ENCODE measurements at places on chromosomes 16 and 17.

- no peak for DNase-seq
Observed at GRCh38 chr17:70379945-70380344, 210.6 kb downstream of the KCNJ2 start.

DNA sequence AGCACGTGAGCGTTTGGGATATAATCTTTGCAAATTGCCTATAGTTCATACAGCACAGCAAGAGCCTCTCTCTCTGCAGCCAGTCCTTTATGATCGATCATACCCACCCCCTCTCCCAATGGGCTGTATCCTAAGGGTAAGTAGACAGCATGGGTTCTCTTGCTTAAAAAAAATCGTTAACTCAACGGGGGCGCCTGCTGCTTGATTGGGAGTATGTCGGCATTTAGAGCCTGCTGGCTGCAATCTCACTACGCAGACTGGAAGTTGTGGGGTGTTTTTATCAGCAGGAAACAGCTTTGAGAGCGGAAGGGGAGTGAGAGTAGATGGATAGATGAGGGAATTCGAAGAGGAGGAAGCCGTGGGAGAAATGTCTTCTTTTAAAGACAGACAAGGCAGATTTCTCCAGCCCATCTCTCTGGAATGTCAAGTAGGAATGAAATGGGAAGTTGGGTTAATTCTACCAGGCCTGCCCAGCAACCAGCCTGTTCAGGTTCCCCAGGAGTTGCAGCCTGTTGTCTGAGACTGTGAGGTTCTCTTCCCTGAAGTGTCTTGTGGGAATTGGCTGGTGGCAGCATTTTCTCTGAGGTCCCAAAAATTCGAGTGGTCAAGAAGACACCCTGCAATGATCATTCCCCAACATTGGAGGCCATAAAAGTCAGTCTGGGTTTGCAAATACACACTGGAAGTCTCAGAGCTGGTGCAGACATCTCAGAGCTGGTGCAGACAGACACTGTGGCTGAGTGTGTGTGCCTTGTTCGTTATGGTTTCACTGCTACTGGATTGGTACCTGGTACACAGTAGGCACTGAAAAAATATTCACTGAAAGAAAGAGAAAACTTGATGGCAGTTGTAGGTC lies 65.6 kb downstream of the PRKCB start:
- DNase-seq = no peak

- DNase-seq = no peak
Observed at GRCh38 chr16:10937068-10937859, 5.0 kb downstream of the DEXI start.

GRCh38 chr17:17668775-17669579 lies 12.3 kb upstream of the RAI1 start:
- peak; percentile 39 for DNase-seq

GRCh38 chr17:21036361-21036881 lies 6.4 kb downstream of the USP22 start:
- DNase-seq = no peak

DNA sequence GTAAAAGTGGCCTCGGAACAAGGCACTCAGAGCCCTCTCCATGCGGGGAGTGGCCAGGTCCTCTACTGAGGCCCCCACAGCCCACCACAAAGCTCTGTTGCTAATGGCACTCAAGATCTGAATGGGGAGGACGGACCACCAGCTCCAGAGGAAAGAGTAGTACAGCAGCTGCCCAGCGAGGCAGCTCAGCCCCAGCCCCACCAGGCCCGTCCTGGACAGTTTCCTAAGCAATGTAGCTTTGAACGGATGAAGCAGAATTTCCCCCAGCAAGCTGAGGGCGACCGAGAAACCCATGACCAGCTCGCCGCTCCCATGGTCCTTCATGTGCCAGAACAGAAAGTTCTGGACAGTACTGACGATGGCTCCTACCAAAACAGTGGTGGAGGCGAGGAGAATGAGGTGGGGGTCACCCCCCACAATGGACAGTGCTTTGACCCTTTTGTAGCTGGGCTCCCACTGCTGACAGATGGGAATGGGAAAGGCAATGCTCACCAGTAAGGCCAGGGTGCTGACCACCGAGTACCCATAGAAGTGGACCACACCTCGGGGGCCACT lies 1.5 kb downstream of the MFSD6L start:
- DNase-seq = no peak

DNA sequence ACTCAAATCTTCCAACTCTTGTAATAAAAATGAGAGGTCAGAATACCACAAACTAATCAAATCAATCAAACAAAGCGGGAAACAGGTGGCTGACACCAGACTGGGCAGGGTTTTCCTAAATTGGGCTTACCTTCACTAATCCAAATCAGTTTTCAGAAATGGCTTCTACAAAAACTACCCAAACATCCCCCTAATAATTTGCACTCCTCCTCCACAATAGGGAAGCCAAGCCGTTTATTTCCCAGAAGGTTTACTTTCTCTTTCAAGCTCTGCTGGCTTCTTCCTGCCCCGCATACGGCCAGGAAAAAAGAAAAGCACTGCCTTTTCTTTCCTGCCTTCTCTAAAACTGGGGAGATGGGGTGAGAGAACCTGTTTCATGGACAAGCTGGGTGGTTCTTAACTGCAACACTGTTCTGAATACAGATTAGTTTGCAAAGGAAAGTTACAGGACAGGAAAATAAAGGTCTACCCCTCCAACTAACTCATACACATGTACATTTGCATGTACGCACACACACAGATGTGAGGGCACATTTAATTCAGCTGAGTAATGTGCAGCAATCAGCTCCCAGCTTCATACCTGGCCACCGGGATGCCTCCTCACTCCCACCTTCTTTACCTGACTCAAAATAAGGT lies 9.2 kb downstream of the STAT3 start:
- DNase-seq = peak; percentile 51

DNA sequence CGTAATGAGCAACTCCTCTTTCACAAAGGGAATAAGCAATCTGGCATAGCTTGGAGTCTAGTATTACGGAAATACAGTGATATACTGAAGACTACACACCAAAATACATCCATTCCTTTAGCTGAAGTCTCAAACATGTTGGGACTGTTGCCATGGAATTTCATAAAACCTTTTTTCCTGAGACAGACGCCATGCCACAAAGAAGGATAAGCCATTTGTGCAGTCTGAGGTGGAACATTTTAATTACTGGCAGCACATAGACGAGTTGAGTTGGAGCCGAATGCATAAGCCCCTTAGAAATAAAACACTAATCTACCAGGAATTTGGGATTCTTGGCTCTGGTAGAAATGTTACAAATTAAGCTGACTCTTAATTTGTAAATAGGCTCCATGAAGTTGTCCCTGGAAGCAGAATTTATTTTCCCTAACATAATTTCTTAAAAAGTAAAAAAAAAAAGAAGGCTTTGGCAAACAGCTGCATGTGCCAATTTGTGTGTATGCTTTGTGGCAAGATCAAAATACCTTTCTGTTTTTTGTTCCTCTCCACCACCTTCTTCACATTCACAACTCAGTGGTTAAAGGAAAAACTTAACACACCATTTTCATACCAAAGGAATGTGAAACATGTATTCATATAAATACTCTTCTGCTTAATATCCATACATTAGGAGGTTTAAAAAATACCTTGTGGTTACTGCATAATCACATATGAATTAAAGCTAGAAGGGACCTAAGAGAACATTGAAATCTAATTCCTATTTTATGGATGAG lies 25.5 kb downstream of the GRB7 start:
- DNase-seq = peak; percentile 29

All from astrocyte of the spinal cord (primary cell).